Prostate gland (tissue), 2 donors: ENCODE measurements at places on chromosomes 3 and 15. TPM values are rescaled to one million over a fixed set of nuclear protein-coding genes. Genes with fewer than 3 reads are reported as not detected.
A peak's percentile ranks its signal among the peaks of the same experiment; 100 is the strongest.

DNA sequence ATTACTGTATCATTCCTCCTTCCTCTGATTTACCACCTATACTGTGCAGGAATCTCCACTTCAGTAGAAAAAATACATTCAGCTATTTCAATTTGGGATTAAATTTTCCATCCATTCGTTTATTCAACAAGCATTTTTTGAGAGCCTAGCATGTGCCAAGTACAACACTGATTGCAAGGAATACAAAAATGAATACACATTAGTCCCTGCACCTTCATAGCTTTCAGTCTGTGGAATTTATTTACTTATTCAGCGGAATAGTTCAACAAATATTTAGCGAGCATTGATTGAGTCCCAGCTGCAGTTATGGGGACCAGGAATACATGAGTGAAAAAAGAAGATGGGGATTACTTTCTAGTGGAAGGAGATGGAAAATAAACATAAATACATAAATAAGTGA, 606.8 kb upstream of the TBL1XR1 start:
- no peak overlapping the region for H3K27ac ChIP-seq
- no peaks in the 10 kb centered on the region for H3K27me3 ChIP-seq
- no peaks in the 10 kb centered on the region for H3K36me3 ChIP-seq
- no peaks in the 10 kb centered on the region for H3K4me1 ChIP-seq
- no peak for DNase-seq
- H3K4me3 ChIP-seq = no peak overlapping the region

DNA sequence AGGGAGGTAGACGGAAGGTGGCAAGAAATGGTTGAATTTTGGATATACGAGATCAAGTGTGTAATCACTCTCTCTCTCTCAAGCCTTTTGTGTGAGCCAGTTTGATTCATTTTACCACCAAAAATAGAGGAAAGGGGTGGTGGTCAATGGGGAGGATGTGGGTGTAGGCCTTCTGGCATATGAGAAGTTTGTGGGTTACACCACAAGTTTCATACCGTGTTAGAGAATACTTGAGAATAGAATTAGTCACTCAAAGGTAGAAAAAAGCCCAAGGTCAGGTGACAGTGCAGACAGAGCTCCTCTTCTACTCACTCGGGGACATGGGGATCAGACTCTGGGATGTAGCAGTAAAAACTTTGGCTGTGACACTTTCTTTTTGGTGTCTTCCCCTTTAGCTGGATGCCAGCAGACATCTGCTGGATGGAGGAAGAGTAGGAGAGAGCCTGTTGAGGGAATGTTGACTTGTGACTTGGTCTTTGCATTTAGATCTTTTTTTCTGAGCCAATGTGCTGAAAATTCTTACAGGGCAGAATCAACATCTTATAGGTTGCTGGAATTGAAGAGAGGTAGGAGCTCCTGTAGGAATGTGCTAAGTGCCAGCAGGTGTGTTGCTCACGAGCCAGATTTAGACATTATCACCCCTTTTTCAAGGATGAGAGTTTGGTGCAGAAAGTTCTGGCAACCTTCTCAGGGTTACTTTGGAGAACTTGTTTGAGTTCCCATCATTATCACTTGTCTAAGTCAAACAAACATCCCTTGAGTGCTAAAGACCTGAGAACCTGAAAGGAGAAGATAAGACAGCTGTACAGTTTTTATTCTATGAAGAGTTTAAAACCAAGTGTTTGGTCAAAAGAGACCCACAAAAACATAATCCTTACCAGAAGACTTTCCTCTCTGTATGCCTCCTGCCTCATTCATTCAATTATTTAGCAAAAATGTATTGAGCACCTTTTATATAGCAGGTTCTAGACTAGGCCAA, 43.9 kb upstream of the RYK start:
- H3K4me1 ChIP-seq = no peaks in the 10 kb centered on the region
- DNase-seq = no peak
- no peak overlapping the region for H3K4me3 ChIP-seq
- no peak overlapping the region for H3K27ac ChIP-seq

- no peak overlapping the region for H3K27ac ChIP-seq
- H3K36me3 ChIP-seq = no peaks in the 10 kb centered on the region
- no peaks in the 10 kb centered on the region for H3K27me3 ChIP-seq
- no peak overlapping the region for H3K4me3 ChIP-seq
- no peak for DNase-seq
- H3K4me1 ChIP-seq = peaks cover 5% of the 10 kb centered on the region
These were observed 29.3 kb upstream of the INSYN1 start for GRCh38 chr15:73782344-73782959.

DNA sequence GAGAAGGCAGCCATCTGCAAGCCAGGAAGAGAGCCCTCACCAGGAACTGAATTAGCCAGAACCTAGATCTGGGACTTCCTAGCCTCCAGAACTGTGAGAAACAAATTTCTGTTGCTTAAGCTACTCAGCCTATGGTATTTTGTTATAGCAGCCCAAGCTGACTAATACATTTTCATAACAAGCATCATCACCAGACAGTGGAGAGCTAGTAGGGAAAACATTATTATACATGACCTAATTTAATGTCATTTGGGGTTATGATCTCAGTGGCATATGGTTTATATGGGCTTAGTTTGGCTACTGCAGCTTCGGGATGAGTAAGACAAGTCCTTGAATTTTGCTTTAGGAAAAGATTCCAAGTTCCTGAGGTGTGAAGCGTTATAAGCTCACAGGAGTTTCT, 35.6 kb downstream of the LNP1 start:
- H3K27me3 ChIP-seq = no peaks in the 10 kb centered on the region
- H3K4me1 ChIP-seq = no peaks in the 10 kb centered on the region
- H3K4me3 ChIP-seq = no peak overlapping the region
- DNase-seq = no peak

DNA sequence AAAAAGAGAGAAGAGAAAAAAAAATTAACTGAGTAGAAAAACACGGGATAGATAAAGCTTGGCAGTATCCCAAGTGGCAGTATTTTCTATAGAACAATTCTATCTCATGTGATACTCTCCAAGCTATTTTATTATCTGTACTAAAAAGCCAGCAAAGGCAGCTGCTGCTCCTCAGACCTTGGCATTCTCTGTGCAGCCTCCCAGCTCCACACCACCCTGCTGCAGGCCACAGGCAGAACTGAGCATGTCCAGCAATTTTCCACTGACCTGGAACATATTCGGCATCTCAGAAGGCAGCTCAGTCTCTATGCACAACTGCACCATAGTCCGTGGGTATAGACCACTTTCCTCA, 1161.4 kb downstream of the IGSF11 start:
- no peak overlapping the region for H3K4me3 ChIP-seq
- H3K36me3 ChIP-seq = no peaks in the 10 kb centered on the region

DNA sequence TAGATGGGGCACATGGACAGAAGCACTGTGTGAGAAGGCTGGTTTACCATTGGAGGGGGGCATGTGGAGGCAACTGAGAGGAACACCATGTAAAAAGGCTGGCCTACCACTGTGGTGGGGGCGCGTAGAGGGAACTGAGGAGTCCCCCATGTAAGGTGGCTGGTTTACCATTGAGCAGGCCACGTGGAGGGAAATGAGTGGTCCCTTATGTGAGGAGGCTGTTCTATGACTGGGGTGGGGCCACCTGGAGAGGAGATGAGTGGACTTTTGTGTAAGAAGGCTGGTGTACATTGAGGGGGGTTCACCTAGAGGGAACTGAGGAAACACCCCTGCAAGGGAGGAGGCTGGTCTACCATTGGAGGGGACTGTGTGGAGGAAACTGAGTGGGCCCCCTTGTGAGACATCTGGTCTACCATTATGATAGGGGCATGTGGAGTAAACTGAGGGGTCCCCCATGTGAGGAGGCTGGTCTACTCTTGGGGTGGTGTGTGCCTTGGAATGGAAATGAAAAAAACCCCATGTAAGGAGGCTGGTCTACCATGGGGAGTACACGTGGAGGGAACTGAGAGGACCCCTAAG, 156.9 kb downstream of the FBLN2 start:
- H3K27me3 ChIP-seq = no peaks in the 10 kb centered on the region
- no peaks in the 10 kb centered on the region for H3K36me3 ChIP-seq
- no peak for DNase-seq
- H3K4me1 ChIP-seq = no peaks in the 10 kb centered on the region
- H3K4me3 ChIP-seq = no peak overlapping the region

DNA sequence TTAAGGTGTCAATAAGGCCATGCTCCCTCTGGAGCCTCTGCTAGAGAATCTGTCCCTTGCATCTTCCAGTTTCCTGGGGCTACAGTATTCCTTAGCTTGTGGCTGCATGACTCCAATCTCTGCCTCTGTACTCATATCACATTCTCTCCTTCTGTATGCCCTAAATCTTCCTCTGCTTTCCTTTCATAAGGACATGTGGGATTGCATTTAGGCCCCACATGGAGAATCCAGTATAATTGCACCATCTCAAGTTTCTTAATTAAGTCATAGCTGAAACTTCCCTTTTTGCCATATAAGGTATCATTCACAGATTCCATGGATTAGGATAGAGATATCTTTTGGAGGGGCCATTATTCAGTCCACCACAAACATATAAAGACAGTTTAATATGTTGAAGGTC, 409.8 kb upstream of the TMCO5A start:
- no peak for DNase-seq
- H3K4me3 ChIP-seq = no peak overlapping the region
- H3K36me3 ChIP-seq = no peaks in the 10 kb centered on the region
- no peak overlapping the region for H3K27ac ChIP-seq
- H3K27me3 ChIP-seq = no peaks in the 10 kb centered on the region

GRCh38 chr3:49901366-49902339, 2.0 kb downstream of the MST1R start:
- peak overlapping the region; percentile 55 for H3K27ac ChIP-seq
- no peaks in the 10 kb centered on the region for H3K27me3 ChIP-seq
- DNase-seq = no peak

DNA sequence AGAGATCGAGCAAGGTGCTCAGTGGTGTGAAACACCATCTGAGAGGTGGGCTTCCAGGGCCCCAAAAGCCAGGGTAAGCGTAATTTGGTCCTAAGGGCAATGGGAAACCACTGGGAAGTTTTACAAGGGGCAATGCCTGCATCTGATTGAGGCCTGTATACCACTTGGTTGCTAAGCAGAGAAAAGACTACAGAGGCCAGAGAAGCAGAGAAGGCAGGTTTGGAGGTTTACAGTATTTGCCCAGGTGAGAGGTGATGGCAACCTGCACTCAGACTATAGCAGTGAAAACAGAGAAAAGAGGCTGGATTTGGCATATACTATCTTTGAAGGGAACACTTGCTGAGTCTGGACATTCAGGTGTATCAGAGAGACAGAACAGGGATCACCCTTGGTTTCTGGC, 133.5 kb upstream of the FAM3D start:
- H3K4me1 ChIP-seq = no peaks in the 10 kb centered on the region
- DNase-seq = no peak

DNA sequence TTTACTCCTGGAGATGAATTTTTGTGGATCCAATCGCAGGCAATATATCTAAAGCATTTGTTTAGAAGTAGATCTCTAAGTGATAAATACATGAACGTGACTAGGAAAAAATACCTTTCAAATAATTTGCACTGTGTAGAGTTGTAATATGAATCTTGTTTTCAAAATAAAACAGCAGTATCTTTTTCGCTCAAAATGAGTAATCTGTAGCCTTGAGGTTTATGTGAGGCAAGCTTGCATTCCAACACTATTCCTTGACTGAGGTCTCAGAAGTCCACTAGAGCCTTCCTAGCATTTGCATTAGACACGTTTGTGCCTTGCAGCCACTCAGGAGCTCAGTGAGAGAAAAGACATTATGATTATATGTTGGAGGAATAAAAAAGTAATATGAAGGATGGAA, 138.3 kb upstream of the ROBO1 start:
- H3K27me3 ChIP-seq = no peaks in the 10 kb centered on the region
- H3K36me3 ChIP-seq = no peaks in the 10 kb centered on the region
- no peak for DNase-seq
- no peak overlapping the region for H3K27ac ChIP-seq
- no peak overlapping the region for H3K4me3 ChIP-seq
- H3K4me1 ChIP-seq = no peaks in the 10 kb centered on the region

- H3K4me1 ChIP-seq = no peaks in the 10 kb centered on the region
- DNase-seq = no peak
These were observed 48.6 kb upstream of the AKAP13 start for GRCh38 chr15:85331655-85332285.

- no peak overlapping the region for H3K4me3 ChIP-seq
- H3K4me1 ChIP-seq = no peaks in the 10 kb centered on the region
- H3K27ac ChIP-seq = no peak overlapping the region
- H3K36me3 ChIP-seq = no peaks in the 10 kb centered on the region
These were observed 68.0 kb upstream of the PTPRG start for GRCh38 chr3:61493339-61493738.

GRCh38 chr3:99532246-99532645, 106.1 kb upstream of the COL8A1 start:
- DNase-seq = no peak
- no peaks in the 10 kb centered on the region for H3K4me1 ChIP-seq
- H3K4me3 ChIP-seq = no peak overlapping the region
- H3K27me3 ChIP-seq = no peaks in the 10 kb centered on the region
- H3K27ac ChIP-seq = no peak overlapping the region

- no peak for DNase-seq
- no peaks in the 10 kb centered on the region for H3K36me3 ChIP-seq
- H3K4me3 ChIP-seq = no peak overlapping the region
- no peak overlapping the region for H3K27ac ChIP-seq
- H3K4me1 ChIP-seq = no peaks in the 10 kb centered on the region
- no peaks in the 10 kb centered on the region for H3K27me3 ChIP-seq
These were observed 127.9 kb downstream of the MITF start for GRCh38 chr3:69866988-69867720.

DNA sequence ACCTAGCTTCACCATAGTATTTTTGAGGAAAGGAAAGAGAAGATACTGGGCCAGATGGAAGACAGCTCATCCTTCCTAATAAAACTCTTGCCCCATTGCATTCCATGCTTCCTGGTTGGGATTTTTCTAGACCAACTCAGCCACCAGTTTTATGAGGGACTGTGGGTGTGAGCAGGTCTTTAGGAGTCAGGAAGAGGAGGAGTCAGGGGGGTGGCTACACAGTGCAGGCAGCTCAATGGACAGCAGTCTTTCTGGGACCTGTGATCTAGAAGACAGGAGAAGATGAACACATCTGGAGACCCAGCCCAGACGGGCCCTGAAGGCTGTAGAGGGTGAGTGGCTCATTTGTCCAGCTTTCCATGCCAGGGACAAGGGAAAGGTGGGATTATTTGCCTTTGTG, at the start of gene NOX5:
Gene NOX5 (plus strand): TSS at position 242 of the 400 bp plus-strand sequence. CDS start 41 bp downstream, at position 283.
- H3K27me3 ChIP-seq = no peaks in the 10 kb centered on the region
- DNase-seq = no peak
- no peaks in the 10 kb centered on the region for H3K4me1 ChIP-seq
- H3K4me3 ChIP-seq = no peak within 1 kb of the TSS
- no peak within 1 kb of the TSS for H3K27ac ChIP-seq

GRCh38 chr3:39106281-39106811, 1.1 kb downstream of the GORASP1 start:
- peak overlapping the region; percentile 99 for H3K4me3 ChIP-seq
- H3K4me1 ChIP-seq = peaks cover 7% of the 10 kb centered on the region
- no peaks in the 10 kb centered on the region for H3K27me3 ChIP-seq
- no peak for DNase-seq

- H3K4me1 ChIP-seq = no peaks in the 10 kb centered on the region
- no peaks in the 10 kb centered on the region for H3K27me3 ChIP-seq
These were observed 98.8 kb downstream of the XXYLT1 start for GRCh38 chr3:195172039-195172684.

Gene ARNT2
- total RNA-seq = 43.7 TPM

Gene ARL14
- total RNA-seq = not detected

Gene DTWD1
- total RNA-seq = 16.6 TPM

Gene PBRM1
- 72.5 TPM for total RNA-seq
